ENCODE measurements at places on chromosomes 1 and 21. TPM values are rescaled to one million over a fixed set of nuclear protein-coding genes. Genes with fewer than 3 reads are reported as not detected.

The ELF3 gene
- total RNA-seq = under 0.01 TPM

The PLA2G2F gene
- not detected for total RNA-seq

The FCRL2 gene
- not detected for total RNA-seq

The RGSL1 gene
- not detected for total RNA-seq

The LY9 gene
- not detected for total RNA-seq

The ZNF436 gene
- total RNA-seq = 16.8 TPM

The OR2L8 gene
- total RNA-seq = not detected

The CDC42SE1 gene
- 61.4 TPM for total RNA-seq

The CD1E gene
- total RNA-seq = not detected

The A3GALT2 gene
- not detected for total RNA-seq

The ANKRD35 gene
- total RNA-seq = under 0.01 TPM

The TNFRSF8 gene
- total RNA-seq = under 0.01 TPM

The LINGO4 gene
- total RNA-seq = not detected

The LCE1D gene
- not detected for total RNA-seq

The ECM1 gene
- under 0.01 TPM for total RNA-seq

The FCRL5 gene
- total RNA-seq = not detected

The NBPF9 gene
- total RNA-seq = 10.3 TPM

The PRAMEF17 gene
- total RNA-seq = not detected

The GSTM2 gene
- 3.0 TPM for total RNA-seq

The TPTE gene
- total RNA-seq = not detected

The PRDM16 gene
- not detected for total RNA-seq

The AMY2A gene
- not detected for total RNA-seq

The ANKRD34A gene
- total RNA-seq = under 0.01 TPM

The FCGR2B gene
- not detected for total RNA-seq

The NKAIN1 gene
- under 0.01 TPM for total RNA-seq

The MTHFR gene
- total RNA-seq = 53.2 TPM

The GUCA2A gene
- total RNA-seq = not detected

Data from dermis microvascular lymphatic vessel endothelial cell (primary cell).